ENCODE measurements at places on chromosomes 5 and 9.
A peak's percentile ranks its signal among the peaks of the same experiment; 100 is the strongest.

GRCh38 chr5:177498013-177498787, 796 bp upstream of the PDLIM7 start:
- DNase-seq = no peak

GRCh38 chr9:115141612-115142011, 23.7 kb upstream of the TNC start:
- DNase-seq = no peak

- DNase-seq = no peak
These were observed 13.5 kb upstream of the KIF27 start for GRCh38 chr9:83934569-83935275.

DNA sequence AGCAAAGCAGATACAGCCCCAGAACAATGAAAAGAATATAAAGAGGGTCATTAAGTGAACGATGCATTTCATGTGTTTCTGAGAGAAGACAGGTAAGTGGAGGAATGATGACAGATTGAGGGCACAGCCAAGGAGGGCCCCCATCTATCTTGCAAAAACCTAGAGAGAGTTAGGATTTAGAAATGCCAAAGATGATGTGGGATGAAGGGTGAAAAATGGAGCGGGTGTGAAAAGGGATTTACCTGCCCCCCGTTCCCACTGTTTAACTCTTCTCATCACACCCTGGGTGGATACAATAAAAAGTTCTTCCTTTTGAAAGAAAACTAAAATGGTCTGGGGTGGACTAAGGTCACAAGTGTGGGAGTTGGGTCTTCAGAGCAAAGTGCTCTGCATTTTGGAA, 18.5 kb upstream of the PPP2R2B start:
- DNase-seq = no peak

- DNase-seq = no peak
These were observed 308.6 kb upstream of the RPS23 start for GRCh38 chr5:82586661-82587310.

GRCh38 chr5:131511934-131512333, 123.1 kb downstream of the RAPGEF6 start:
- no peak for DNase-seq

DNA sequence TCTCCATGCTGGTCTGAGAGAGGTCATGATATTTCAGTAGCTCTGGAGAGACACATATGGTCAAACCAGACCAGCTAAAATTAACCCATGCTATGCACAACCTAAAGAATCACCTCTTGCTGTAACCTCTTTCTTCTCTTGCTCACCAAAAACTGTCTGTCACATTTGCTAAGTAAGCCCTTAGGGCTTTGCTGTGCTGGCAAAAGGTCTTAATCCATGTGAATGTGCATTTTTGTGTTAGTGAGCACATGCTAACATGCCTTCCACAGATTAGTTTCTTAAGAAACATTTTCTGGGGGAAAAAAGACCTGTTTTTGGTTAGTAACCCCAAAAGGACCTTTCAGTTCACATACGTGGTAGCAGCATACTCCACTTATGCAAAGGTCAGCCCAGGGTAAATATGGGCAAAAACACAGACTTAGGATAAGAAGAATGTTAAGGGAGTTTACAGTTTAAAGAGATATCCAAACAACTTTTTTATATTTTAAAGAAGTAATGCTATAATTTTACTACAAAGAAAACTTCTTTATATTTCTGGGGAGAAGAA, 124.2 kb upstream of the CCDC152 start:
- no peak for DNase-seq

DNA sequence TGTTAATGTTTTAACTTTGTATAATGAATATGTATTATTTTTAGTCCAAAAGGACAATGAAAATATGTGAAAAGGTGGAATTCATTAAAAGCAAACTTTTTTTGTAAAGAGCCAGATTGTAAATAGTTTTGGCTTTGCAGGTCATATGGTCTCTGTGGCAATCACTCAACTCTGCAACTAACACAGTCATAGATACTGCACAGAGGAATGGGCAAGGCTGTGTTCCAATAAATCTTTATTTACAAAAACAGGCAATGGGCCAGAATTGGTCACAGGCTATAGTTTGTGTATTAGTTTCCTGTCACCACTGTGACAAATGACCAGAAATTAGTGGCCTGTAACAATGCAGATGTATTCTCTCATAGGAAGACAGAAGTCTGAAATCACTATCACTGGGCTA, 125.4 kb upstream of the PTCH1 start:
- no peak for DNase-seq

DNA sequence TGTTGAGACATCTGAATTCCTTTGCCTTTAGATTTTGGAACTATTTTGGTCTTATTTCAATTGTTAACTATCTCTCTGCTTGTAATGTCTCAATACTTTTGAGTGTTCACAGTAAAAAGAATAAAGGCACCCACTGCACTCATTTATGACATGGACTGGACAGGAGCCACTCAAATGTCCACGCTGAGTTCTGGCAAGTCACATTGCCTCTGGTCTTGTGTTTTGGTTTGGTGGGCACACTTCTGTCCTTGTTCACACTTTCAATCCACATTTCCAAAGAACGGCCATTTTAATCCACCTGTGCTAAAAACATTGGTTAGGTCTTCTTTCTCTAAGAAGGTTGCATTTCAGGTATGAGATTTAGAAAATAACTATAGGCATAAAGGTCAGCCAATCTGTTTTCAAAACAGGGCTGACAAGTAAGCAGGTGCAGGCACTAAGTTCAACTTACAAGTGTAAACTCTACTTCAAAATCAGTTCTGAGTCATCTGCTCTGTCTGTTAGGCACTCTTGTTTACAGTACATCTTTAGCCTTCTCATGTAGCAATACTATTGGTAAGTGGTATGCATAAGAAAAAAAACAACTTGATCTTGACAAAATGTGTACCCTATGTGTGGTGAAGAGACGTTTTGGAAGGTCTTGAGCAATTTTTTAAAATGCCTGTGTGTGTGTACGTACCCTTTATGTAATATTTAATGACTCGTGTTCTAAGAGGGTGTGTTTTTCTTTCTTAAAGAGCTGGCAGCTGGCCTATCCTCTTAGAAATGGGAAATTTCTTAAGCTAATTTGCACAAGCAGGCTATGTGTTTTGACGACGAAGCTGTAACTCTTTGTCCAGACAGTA, 31.5 kb upstream of the ZFAND5 start:
- peak; percentile 19 for DNase-seq

GRCh38 chr5:132525299-132525724, 18.0 kb downstream of the IL5 start:
- no peak for DNase-seq

DNA sequence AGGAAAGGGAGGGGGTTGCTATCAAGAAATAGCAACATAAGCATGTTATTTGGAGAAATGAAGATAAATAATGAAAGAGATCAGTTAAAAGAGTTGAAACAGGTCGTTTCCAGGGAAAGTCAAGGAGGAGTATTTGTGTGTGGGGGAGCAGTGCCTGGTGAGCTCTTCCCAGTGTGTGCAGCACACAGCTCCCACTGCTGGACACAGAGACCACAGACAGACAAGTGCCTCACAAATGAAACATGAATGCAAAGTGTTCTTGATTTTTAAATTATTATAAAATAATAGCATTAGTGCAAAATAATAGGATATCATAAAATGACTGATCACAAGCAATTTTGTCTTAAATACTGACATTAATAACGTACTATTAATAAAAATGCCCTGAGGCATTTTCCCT, 40.8 kb downstream of the LIFR start:
- no peak for DNase-seq

DNA sequence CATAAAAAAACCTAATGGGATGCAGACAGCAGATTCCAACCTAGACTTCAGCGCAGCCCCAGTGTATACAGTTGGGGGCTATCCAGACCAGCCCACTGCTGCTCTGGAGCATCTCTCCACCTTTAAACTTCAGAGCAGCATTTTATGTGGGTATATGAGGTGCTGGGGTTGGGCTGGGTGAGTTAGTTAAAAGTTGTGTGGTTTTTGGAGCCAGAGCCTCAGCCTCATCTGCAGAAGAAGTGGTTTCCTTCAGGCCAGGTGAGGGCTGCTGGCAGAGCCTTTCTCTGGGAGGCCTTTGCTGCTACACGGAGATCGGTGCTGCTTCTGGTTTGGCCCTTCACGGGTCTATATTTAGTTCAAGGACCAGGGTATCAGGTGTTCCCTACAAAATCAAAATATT, 228.3 kb downstream of the PDZD2 start:
- DNase-seq = no peak

DNA sequence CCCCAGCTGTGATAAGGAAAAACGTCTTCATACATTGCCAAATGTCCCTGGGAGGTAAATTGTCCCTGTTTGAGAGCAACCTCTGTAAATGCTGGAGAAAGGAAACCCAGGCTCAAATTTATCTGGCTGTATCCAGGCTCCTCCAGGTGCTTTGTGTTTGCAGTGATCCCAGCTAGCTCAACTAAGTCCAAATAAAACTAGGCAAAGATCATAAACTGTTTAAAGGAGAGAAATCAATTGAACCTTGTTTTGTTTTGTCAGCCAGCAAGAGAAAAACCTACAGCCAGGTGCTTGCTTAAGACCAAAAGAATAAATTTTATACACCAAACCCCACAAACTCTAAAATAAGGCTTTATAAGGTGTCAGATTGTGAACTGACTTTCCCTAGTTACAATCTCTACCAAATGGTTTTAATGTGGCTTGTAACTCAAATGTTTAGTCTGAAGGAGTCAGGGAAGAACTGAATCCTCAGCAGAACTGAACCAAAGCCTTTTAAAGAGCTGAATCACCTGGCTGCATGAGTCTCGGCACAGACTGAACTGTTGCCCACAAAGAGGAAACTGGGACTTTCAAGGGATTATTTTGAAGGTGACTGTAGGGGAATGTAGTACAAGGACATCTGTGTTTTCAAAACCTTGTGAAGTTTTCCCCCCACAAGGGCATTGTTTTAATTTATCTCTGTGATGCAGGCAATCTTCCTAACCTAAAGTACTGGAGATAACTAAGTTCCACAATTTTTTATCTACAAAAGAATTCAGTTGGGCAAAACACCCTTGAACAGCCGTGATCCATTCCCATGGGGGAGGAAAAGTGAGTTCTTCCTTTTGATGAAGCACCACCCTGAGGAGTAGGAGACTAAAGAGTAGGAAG, 201.7 kb upstream of the TARS1 start:
- DNase-seq = no peak

GRCh38 chr9:123923884-123924283, 6.0 kb downstream of the DENND1A start:
- no peak for DNase-seq

GRCh38 chr5:40646266-40646665, 33.4 kb upstream of the PTGER4 start:
- DNase-seq = no peak

GRCh38 chr5:165405340-165405739, 1899.9 kb downstream of the MAT2B start:
- DNase-seq = no peak

GRCh38 chr5:14189680-14190079, 46.5 kb downstream of the TRIO start:
- DNase-seq = no peak

GRCh38 chr9:36450110-36450732, 50.2 kb upstream of the RNF38 start:
- DNase-seq = no peak

DNA sequence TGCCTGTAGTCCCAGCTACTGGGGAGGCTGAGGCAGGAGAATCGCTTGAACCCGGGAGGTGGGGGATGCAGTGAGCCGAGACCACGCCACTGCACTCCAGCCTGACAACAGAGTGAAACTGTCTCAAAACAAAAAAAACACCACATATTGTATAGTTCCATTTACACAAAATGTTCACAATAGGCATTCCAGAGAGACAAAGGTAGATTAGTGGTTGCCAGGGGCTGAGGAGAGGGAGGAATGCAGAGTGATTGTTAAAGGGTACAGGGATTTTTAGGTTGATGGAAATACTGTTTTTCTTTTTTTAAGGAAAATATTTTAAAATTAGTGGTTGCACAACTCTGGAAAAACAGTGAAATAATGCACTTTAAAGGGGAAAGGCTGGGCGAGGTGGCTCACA, 19.6 kb downstream of the ETF1 start:
- no peak for DNase-seq

- DNase-seq = no peak
These were observed 480.6 kb downstream of the NR2F1-AS1 start for GRCh38 chr5:93100428-93100827.

DNA sequence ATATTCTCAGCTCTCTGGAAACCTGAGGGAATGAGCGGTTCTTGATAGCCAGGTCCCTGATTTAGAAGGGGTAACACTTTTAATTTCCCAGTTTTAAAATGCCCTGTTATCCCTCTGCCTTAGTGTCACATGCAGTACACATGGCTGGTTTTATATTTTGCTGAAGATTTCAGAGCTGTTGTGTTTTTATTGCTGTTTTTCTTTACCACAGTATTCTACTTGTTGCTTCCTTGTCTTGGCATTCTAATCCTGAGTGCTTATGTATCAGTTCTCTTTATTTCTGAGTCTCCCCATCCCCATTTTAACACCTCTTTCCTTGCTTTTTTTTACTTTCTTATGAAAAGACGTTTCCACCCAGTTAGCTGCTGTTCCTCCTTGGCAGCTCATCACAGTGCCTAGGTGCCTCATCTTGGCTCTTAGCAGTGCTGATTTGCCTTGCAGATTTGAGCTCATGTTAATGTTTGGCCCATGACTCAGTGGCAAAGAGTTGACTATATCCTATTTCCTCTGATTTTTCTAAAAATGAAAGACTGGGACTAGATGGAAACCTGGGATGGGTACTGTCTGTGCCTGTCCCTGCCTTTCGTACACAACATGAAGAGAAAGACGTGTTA, 3.7 kb downstream of the MTRR start:
- no peak for DNase-seq

- no peak for DNase-seq
These were observed 111.0 kb downstream of the COL5A1 start for GRCh38 chr9:134752471-134753168.

- no peak for DNase-seq
These were observed 118.7 kb upstream of the SGCD start for GRCh38 chr5:156208271-156208670.

DNA sequence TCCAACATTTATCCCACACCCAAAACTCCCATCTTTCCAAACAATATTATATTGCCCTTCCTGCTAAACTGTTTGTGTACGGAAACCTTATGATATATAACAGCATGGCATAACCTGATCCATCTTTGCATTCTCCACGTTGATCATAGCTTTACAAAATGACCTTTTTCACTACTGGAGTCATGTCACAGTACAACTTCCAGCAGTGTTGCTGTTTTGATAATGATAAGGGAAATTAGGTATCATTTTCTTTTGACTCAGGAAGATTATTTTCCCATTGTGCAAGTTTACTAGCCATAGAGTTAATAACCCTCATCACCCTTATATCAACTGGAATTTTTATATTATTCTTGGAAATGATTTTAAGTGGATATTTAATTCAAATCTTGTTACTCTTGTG, 57.5 kb downstream of the SH3GL2 start:
- DNase-seq = no peak

- DNase-seq = no peak
These were observed 155.5 kb upstream of the RAD23B start for GRCh38 chr9:107127608-107128007.

- DNase-seq = no peak
These were observed 182.7 kb downstream of the PBX3 start for GRCh38 chr9:125929846-125930245.

DNA sequence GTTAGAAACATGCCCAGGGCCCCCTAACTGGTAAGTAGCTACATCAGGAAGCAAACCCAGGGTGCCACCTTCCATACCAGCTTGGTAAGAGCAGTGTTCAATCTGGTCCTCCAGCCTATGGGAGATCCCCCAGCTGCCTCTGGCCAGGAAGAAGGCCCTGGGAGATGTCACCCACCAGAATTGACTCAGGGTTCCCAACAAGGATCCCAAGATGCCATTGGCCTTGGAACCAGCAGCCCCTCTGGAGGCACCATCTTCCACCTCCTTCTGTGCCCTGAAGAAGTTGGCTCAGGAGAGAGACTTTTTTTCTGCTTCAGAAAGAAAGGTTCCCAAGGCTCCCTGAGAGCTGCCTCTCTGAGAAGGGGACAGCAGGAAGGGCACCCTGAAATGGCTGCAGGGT, 56.6 kb upstream of the IL17B start:
- DNase-seq = no peak
